Stimulated activated CD8-positive, alpha-beta memory T cell treated with anti-CD3 and anti-CD28 coated beads, Interleukin-4, amount 100 ng/mL, for 1 hour (primary cell): ENCODE measurements at places on chromosomes 3 and 15.

DNA sequence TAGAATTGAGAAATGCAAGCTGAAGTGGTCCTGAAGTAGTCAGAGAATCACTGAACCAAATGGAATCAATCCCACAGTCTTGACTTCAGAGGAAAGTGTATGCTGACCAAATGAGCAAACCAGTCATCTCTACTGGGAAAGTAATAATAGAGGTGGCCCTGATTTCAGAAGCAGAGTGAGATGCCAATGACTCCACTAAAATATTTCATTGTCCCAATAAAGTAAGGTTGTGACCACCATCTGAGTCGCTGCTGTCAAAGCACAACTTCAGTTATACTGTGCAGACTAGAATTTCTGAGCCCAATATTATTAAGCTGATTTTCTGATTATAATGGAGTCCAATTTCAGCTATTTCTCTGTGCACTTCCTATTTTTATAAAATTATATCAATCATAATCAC, 334.4 kb upstream of the THBS1 start:
- DNase-seq = no peak

- DNase-seq = no peak
Observed at GRCh38 chr3:127534564-127534963, 56.0 kb downstream of the TPRA1 start.

DNA sequence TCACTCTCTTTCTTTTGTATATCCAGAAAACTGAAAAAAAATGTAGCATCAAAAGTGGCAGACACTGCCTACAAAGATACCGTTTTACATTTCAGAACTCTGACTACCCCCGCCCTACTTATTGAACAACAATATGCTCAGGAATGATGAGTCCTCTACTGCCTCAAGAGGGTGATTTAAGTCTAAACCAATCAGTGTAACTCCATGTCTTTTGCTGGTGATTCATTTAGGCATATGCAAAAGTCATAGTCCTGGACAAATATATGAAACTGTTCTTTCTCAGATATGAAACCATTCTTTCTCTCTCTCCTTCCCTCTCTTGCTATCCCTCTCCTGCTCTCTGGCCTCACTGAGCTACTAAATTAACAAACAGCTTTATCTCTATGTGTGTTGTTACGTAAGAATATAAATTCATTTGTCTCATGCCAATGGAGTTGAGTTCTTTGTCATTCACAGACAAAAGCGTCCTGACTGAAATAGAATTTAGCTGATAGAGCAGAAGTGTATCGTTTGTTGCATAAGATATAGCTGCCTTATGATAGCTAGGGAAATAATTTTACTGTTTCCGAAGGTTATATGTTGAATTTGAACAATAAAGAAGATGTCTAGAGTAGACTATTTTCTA, 133.7 kb upstream of the OSTN start:
- no peak for DNase-seq

GRCh38 chr15:100201376-100202280, 140.1 kb downstream of the ADAMTS17 start:
- no peak for DNase-seq

DNA sequence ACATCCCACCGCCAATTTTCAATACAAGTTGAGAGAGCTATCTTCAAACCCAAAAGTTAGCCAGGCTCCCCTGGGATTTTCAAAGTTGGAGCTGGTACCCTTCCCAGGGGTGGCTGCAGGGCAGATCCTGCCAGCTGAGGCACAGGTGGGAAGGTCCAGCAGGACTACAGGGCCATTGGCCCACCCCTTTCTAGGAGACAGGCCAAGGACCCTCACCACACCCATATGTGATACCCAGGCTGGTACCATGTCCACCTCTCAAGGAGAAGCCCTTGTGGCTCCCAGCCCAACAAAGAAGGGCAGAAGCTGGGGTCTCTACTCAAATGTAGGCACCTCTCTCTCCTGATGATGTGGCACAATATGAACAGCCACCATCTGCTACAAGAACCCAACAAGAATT, 8.0 kb downstream of the POC1A start:
- DNase-seq = no peak

GRCh38 chr15:96978937-96979473, 648.5 kb downstream of the NR2F2 start:
- DNase-seq = no peak

DNA sequence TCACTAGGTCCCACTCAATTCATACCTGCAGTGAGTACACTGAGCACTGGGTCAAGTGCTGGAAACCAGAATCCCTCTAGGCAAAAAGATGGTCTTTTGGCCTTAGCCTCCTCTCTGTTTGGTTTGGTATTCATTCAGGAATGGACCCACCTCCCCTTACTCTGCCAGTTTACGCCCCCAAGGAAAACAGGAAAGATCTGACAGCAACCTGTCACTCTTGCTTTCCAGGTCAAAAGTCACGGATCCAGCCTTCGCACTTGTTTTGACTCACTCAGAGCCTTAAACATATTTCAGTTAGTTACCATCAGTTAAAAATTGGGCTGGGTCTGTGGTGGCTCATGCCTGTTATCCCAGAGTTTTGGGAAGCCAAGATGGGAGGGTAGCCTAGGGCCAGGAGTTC, 68.1 kb downstream of the SYNM start:
- DNase-seq = no peak

DNA sequence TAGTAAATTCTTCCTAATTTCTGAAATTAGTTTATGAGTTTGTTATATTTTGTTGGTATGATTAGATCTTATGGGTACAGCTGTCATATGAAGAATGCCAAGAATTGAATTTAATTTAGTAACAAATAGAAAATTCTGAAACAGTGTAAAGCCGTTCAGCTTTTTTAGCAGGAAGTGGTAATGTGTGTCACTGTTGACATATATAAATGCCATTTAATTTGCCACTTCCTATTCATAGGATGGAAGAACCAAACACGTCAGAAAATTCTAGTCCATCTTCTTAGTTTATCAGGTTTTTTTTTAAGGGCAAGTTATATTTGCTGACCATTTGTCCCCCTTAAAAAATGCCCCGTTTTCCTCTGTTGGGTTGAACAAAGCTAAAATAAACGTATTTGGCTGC, 43.0 kb downstream of the RAB8B start:
- DNase-seq = no peak

- DNase-seq = no peak
Observed at GRCh38 chr3:76561494-76562236, 478.2 kb upstream of the ROBO2 start.

- no peak for DNase-seq
Observed at GRCh38 chr3:11140713-11141104, 13.6 kb upstream of the HRH1 start.

- DNase-seq = no peak
Observed at GRCh38 chr3:11919390-11919789, 72.7 kb upstream of the TAMM41 start.

- no peak for DNase-seq
Observed at GRCh38 chr3:159925248-159925647, 63.4 kb upstream of the IL12A start.

DNA sequence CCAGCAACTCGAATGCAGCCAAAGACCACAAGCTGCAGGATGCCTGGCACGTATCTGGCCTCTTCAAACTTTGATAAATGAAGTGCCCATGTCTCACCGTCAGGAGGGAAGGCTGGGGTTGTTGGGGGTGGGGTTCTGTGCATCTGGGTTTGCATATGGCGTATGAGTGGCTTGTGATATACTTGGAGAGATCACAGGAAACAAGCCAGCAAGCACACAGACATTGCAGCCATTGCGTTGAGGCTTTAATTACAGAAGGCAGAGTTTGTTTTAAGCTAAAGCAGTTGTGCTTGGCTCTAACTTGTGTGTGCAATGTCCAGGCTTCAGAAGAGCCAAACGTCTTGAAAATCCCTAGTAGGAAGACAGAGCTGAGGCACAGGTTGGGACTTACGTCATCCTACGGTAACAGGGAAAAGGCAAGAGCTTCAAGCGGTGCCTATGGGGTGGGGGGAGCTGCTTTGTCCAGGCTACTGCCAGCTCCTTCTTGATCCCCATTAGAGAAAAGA, 109.2 kb downstream of the ASB7 start:
- no peak for DNase-seq

DNA sequence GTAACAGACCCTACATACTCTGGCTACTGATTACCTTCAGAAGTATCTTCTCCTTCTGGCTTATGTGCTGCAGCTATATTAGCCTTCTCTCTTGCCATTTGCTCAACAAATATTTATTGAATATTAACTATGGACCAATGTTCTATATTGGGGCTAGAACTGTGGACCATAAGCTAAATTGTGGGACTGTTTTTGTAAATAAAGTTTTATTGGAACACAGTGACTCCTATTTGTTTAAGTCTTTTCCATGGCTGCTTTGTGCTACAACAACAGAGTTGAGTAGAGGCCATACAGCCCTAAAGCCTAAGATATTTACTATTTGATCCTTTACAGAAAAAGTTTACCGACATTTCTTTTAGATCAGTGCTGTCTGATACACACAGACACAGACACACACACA, 20.3 kb upstream of the XIRP1 start:
- DNase-seq = no peak

GRCh38 chr15:28993051-28993719, 107.4 kb downstream of the APBA2 start:
- DNase-seq = no peak

DNA sequence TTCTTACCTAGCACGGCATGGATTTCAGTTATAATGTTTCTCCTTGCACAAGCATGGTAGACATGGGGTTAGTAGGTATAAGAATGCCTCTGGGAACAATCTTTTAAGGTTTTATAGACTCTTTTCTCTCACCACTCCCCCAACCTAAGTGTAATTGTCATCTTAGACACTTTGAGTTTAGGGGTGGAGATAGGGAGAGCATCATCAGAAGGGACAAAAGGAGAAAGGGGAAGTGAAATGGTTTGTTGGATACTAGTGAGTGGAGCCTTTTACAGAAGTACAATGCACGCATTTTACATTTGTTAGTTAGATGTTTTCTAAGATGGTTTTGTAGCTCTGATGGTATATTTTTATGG, 189.2 kb downstream of the TP63 start:
- no peak for DNase-seq

DNA sequence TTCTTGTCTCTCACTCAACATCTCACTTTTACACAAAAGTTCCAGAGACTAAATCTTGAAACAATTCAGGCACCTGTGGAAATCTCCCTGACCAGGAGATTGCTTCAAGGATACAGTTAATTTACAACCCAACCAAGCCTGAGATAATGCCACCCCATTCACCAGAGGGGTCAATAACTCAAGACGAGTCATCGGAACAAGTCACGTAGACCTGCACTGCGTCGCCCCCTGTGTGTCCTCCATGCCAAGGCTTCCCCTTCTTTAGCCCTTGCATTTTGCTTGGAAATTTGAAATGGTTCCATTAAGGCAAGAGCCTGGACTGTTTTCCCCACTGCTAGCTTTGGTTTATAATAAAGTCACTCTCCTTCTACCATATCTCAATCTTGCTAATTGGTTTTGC, 129.0 kb upstream of the NEO1 start:
- no peak for DNase-seq

GRCh38 chr3:14121859-14122258, 2.8 kb downstream of the CHCHD4 start:
- no peak for DNase-seq

- no peak for DNase-seq
Observed at GRCh38 chr3:111662012-111662411, 66.9 kb upstream of the ZBED2 start.

- DNase-seq = peak; percentile 4
Observed at GRCh38 chr15:82298520-82298919, 35.9 kb downstream of the SAXO2 start.

- no peak for DNase-seq
Observed at GRCh38 chr3:84096188-84096587, 862.6 kb upstream of the CADM2 start.

GRCh38 chr15:64480891-64481290, 20.5 kb downstream of the ZNF609 start:
- DNase-seq = no peak

DNA sequence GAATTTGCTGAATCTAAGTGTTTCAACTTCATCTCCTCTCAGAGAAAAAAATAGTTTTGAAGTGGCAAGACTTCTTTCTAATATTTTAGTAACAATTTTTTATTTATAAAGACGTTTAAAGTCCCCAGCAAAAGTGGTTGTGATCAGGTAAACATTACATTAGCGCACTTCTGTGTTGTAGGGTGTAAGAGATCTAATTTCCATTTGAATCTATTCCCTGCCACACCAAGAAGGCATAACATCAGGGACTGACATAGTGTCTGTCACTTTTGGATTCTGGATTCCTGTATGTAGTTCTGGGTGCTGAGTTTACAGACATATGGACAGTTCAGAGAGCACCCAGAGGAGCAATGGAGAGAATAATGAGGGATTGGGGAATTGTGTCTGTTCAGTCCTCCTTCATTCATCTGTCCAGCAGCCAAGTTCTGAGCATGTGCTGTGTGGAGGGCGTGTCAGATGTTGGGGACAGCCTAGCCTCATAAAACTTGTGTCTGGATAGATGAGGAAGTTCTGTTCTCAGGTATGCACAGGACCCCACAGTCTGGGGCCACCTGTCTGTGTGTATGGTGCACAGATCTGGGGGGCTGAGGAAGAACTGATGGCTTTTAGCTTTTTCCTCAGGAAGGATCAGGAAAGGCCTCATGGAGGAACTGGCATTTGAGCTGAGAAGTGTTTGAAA, 65.6 kb downstream of the MAP2K5 start:
- no peak for DNase-seq

DNA sequence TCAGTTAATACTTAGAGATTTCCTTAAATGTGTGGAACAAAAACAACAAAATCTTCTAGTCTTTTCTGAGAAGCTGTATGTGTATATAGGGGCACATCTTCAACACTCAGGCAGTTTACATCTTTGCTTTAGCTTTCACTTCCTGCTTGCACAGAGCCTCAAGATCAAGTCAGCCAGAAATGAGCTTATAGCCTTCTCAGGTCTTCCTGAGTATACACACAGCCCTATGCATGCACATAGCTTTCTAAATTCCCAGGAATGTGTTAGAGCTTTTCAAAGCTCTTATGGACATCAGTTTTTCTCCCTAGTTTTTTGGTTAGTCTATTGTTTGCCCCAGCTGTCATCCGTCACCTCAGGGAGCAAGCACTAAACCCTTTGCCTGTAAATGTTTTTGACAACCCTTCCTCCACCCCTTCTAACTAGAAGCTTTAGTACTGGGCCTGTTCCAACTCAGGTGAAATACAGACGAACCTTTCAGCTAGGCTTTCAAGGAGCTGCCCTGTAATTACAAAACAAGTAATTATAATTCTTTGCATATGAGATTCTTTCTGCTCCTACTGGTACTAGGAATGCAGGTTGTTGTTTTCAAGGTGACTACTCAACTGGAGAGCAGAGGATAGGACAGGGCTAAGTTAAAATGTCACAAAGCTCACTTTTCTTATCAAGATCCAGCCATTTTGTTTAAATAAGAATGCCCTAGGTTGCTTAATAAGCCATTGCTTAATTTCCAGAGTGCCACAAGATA, 22.6 kb upstream of the MTMR10 start:
- DNase-seq = no peak
